ENCODE measurements at places on chromosomes 13 and 19. TPM values are rescaled to one million over a fixed set of nuclear protein-coding genes. Genes with fewer than 3 reads are reported as not detected.

Gene ZNF530
- 3.5 TPM for total RNA-seq

Gene MATK
- 29.3 TPM for total RNA-seq

Gene HRC
- 0.82 TPM for total RNA-seq

Gene ADAT3
- total RNA-seq: 6.2 TPM

Gene TBC1D17
- total RNA-seq: 24.9 TPM

Gene NCAN
- not detected for total RNA-seq

Gene RNF17
- not detected for total RNA-seq

Gene NOVA2
- total RNA-seq: 0.74 TPM

Gene CYP4F3
- 1.4 TPM for total RNA-seq

Gene FUT1
- 4.4 TPM for total RNA-seq

Gene CLDND2
- total RNA-seq: not detected

Gene NCCRP1
- not detected for total RNA-seq

Gene CLEC17A
- not detected for total RNA-seq

Gene LRP3
- 32.7 TPM for total RNA-seq

Gene SPIB
- 0.37 TPM for total RNA-seq

Gene KLK12
- total RNA-seq: not detected
